ENCODE measurements at places on chromosomes 13 and 19. TPM values are rescaled to one million over a fixed set of nuclear protein-coding genes. Genes with fewer than 3 reads are reported as not detected.

- peak; percentile 49 for DNase-seq
These were observed 4.2 kb upstream of the ZSCAN4 start for GRCh38 chr19:57664269-57665127.

- DNase-seq = no peak
These were observed 25.8 kb upstream of the MEDAG start for GRCh38 chr13:30880151-30880855.

DNA sequence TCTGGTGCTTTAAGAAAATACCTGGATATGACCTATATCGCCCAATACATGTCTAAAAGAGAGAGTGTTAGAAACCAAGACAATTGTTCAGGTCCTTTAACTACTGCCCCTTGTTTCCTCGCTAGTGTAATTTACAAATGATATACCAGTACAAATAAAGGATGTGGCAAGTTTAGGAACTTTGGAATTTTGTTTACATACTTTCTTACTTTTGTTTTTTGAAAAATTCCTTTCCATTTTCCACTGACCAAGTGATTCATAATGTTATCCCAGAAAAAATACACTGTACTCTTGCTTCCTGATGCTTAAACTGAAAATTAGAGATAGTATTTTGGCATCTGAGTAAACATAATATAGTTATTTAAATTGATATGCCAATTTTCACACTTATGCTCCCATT lies 96.8 kb upstream of the CSNK1A1L start:
- no peak for DNase-seq

GRCh38 chr13:111165241-111166010 lies 50.3 kb downstream of the ARHGEF7 start:
- no peak for DNase-seq

- no peak for DNase-seq
These were observed 64.6 kb upstream of the RAP2A start for GRCh38 chr13:97369261-97369893.

- no peak for DNase-seq
These were observed 630.9 kb upstream of the PCDH20 start for GRCh38 chr13:62046512-62046911.

- DNase-seq = no peak
These were observed 12.7 kb upstream of the ZNF431 start for GRCh38 chr19:21128901-21129698.

- DNase-seq = no peak
These were observed 300.0 kb downstream of the SPRY2 start for GRCh38 chr13:80040981-80041317.

- no peak for DNase-seq
These were observed 18.7 kb downstream of the UNC13A start for GRCh38 chr19:17669419-17669818.

DNA sequence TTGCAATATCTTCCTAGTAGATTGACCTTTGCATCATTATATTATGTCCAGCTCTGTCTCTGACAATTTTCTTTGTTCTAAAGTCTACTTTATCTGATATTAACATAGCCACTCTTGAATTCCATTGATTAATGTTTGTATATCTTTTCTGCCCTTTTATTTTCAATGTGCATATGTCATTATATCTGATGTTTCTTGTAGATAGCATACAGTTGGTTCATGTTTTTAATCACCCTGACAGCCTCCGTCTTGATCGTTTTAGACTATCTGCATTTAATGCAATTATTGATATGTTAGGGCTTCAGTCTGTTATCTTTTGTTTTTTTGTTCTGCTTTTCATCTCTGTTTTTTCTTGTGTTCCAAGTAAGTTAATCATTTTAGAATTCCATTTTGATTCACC lies 159.8 kb downstream of the ENOX1 start:
- no peak for DNase-seq

DNA sequence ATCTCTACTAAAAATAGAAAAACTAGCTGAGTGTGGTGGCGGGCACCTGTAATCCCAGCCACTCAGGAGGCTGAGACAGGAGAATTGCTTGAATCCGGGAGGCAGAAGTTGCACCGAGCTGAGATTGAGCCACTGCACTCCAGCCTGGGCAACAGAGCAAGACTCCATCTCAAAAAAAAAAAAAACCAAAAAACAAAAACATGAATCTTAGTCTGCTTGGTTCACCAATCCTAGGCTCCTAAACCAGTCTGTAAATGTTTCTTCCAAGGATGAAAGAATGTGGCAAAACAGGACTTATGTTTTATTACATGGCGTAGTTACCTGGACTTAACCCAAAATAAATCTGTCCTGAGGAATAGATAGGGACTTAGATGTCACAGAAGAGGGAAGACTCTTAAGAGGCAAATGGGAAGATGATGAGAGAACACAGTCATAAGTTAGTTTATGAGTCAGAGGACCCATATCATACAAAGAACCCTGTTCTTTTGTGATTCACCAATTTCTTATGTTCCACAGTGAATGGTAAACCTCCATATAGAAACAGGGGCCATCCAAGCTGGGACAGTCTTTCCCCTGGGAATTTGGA lies 6.9 kb upstream of the FBXL3 start:
- no peak for DNase-seq

DNA sequence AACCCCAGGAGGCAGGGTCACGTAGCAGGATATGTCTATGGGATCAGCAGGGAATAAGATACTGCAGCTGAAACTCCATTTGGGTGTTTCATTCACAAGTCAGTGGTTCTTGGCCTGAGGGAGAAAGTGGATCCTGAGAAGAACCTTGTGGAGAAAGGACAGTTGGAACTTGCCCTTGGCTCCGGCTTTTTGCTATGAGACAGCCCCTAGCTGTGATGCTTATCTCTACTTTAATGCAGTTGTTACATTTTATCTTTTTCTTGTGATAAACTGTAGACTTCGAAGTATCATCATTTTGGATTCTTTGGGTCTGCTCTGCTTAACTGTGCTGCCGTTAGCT lies 6.0 kb upstream of the SCEL start:
- DNase-seq = no peak

DNA sequence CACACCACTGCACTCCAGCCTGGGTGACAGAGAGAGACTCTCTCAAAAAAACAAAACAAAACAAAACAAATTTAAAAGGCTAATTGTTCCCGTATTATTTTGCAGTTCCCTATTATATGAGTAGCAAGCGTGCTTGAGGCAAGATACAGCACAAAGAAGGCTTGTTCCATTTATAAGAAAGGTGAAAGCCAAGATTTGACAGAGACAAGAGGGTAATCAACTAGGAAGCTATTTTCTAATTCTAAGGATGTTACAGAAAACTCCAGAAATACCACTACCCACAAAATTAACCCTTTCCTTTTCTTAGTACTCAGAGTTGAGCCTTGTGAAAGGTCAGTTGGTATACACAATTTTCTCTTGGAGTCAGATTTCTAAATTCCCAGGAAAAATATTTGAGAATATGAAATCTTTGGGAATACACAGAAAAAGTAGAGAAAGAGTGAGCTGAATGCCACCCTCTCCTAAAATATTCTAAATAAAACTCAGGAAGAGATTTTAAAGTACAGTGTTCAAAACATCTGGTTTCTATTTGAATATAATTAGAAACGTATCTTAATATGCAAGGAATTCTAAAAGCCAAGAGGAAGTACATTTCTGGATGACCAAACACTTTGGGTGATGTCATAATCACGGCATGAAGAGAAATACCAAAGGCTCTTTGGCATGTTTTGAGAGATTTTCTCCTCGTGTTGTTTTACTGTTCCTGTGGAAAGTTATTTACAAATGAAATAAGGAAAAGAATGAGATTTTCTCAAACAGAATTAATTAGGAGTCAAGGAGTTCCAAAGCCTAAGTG lies 63.0 kb upstream of the FLT1 start:
- DNase-seq = no peak

DNA sequence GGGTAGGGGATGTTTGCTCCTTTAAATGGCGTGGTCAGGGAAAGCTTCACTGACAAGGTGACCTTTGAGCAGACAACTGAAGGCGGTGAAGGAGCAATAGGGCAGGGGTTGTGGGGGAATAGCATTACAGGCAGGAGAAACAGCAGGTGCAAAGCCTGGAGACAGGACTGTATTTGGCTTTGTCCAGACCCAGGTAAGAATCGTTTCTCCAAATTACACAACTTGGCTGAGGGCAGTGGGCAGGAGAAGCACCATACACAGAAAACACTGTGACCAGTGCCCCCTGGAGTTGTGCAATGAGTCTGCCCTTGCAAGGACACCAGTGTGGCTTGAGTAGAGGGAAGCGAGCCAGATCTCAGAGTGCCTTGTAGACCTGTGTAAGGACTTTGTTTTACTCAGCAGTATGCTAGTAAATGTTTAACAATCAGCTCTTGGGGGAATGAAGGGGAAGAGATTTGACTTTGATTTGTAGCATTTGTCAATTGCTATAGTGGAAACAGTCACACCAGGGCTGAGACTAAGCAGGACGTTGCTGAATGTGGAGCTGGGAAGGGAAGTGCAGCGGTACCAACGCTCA lies 360.0 kb downstream of the DCT start:
- no peak for DNase-seq

GRCh38 chr13:111903143-111903542 lies 163.8 kb upstream of the SOX1 start:
- DNase-seq = peak; percentile 36

DNA sequence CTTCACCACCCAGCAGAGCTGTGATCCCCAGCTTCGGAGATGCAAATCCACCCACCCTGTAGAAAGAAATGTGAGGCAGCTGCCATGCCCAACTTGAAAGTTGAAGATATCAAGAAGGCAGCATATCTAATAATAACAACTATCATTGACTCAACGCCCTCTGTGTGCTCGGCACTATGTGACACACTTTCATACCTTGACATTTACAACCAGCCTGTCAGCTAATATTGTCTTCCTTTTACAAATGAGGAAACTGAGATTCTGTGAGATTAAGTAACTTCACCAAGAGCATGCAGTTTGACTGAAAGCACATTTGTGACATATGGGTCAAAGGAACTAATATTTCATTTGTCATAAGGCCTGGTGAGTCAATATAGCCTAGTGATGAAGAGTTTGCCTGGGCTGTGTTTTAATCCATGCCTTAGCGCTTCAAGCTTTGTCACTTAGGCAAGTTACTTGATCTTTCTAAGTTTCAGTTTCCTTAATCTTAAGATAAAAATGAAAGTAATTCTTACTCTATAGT lies 137.0 kb downstream of the FLT1 start:
- DNase-seq = no peak

HCN2 gene
- total RNA-seq = 1.5 TPM

PSG3 gene
- total RNA-seq = not detected

SERTM1 gene
- not detected for total RNA-seq

PSG2 gene
- total RNA-seq = not detected

ANGPTL8 gene
- not detected for total RNA-seq

All from PC-9 (cell line).